Activated CD4-positive, CD25-positive, alpha-beta regulatory T cell treated with anti-CD3 and anti-CD28 coated beads, Interleukin-2, amount 50 U/mL, for 72 hours (primary cell): ENCODE measurements at places on chromosomes 7 and 10.

DNA sequence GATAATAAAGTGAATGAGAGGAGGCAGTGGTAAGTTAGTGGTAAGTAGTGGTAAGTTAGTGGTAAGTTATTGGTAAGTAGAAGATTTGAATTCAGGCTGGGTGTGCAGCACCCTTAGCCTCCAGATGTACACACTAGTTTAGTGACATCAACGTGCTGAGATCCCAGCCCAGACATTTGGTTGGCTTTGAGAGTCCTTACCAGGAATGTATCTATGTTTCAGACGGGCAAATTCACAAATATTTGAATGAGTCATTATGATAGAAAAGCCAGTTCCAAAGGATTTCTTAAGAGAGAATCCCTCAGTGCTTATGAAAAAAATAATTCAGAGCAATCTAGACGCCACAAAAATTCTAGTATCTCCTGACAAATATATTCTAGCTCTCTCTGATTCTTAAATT, 70.0 kb downstream of the ARL4A start:
- no peak for DNase-seq

GRCh38 chr10:2620827-2621521, 446.4 kb upstream of the PFKP start:
- no peak for DNase-seq

DNA sequence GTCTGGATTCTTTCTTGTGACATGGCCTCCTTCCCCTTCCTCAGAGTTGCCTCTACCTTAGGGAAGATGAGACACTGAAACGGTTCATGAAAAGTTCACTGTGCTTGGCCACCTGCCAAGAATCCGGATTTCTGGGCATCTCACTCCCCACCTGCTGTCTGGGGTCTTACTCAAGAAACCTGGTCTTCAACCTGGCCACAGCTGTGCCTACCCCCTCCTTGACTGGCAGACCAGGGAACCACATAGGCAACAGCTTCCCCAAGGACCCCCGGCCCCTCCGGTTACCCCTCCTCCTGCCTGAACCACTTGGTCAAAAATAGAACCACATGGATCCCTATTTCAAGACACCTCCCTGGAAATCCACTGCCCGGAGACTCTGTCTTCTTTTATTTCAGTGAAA, 58.7 kb upstream of the NANOS1 start:
- no peak for DNase-seq

- DNase-seq: no peak
These were observed 320.2 kb downstream of the ELMO1 start for GRCh38 chr7:37128327-37129034.

DNA sequence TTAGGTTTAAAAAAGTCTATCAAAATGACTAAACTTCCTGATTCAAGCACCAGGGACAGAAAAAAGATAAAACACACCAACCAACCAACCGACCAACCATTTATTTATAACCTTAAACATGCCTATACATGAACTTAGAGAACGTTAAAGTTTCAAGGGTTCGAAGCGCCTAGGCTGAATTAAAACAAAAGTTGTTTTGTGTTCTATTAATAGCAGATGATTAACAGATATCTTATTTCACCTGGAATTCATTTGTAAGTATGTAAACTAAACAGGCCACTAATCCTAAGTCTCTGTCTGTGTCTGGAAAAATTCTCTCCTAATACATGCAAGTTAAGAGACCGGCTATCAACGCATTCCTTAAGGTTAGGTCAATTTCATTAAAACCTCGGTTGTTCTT, 1.4 kb downstream of the BAIAP2L1 start:
- DNase-seq: no peak

DNA sequence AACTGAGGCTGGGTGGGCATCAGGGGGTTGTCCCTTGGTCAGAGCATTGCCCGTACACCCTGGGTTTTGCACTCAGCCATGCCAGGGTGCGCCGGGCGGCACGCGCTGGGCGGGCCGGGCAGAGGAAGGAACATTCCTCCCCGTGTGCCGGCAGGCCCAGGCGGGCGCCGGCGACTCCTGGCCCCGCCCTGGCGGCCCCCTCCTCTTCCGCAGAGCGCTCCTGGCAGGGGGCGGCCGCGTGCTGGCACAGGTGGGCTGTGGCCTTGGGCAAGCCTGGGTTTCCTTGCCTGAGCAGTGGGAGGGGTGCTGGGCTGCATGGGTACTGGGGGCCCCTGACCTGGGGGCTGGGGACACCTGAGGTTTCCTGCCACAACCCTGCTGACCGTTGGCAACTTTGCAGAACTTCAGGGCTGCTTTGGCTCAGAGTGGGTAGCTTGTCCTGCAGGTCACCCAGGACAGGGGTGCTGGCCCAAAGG, 3.9 kb downstream of the LFNG start:
- no peak for DNase-seq

DNA sequence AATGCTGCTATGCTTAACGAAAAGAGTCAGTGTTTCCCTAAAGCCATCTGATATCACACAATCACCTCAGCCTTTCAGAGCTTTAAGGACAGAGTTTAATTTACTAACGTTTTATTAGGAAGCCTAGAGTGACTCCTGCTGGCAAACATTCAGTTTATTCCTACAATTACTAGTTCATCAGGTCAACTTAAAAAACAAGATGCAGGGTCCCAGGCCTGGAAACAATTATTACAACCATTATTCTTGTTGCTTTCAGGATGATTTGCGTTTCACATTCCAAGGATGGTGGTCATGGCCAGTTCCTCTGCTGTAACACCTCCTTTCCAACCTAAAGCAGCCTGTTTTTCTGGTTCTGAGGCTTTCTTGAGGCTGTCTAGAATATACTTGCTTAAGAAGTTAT, 1.5 kb upstream of the FAM53B start:
- DNase-seq: no peak

- no peak for DNase-seq
These were observed 846.5 kb downstream of the TYW1 start for GRCh38 chr7:67843001-67843565.

DNA sequence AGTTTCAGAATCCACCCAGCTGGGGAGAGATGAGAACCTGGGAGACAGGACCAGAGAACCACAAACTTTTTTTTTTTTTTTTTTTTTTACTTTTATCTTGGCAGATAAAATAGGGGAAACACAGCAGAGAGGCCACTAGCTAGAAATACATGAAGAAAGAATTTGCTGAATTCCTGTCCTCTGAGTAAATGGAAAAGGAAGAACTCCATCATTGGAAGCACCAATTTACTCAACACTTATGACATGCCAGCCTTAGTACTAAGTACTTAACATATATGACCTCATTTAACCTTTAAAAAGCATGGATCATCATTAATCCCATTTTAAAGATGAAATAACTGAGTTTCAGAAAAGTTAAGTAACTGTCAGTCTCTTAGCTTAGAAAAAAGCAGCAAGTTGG, 343.0 kb upstream of the NPSR1 start:
- no peak for DNase-seq

- no peak for DNase-seq
These were observed 111.8 kb downstream of the JAZF1 start for GRCh38 chr7:28068811-28069216.

DNA sequence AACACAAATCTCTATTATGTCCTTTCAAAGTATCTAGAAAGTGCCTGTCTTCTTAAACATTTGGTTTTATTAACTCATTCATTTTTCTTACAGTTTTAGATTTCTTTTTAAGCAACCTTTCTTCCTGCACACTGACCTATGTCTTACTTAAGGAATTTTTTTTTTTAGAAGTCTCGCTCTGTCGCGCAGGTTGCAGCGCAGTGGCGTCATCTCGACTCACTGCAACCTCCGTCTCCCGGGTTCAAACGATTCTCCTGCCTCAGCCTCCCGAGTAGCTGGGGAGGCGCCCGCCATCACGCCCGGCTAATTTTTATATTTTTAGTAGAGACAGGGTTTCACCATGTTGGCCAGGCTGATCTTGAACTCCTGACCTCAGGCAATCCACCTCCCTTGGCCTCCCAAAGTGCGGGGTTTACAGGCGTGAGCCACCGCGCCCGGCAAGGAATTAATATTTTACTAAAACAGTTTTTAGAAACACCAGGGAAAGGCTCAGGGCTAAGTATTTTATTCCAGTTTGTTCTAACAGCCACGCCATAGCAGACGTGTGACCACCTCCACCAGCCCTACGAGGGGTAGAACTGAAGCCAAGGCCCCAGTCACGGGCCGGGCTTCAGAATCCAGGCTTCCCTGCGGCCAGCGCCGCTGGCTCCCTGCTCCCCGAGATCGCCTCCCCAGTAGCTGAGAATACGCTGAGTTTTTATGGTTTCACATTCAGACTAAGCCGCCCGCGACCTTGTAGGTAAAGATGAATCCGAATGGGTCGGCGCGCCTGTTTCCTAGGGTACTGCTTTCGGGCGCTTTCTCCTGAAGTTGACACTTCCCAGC, 941 bp upstream of the LUC7L2 start:
- peak; percentile 46 for DNase-seq

DNA sequence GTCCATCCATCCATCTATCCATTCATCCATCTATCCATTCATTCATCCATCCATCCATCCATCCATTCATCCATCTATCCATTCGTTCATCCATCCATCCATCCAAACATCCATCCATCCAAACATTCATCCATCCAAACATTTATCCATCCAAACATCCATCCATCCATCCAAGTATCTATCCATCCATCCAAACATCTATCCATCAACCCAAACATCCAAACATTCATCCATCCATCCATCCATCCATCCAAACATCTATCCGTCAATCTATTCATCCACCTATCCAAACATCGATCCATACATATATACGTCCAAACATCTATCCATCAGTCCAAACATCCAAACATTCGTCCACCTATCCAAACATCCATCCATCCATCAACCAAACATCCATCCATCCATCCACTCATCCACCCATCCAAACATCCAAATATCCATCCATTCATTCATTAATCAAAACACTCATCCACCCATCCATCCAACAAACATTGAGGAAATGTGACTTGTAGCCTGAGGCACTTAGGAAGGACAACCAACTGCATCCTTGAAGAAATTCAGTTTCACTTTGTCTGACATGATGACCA, 28.8 kb upstream of the MYH16 start:
- DNase-seq: no peak

GRCh38 chr7:116524609-116525297, at the start of gene CAV1:
TSS of gene CAV1 (plus strand) at chr7:116525036. CDS start at chr7:116525063, 27 bp downstream.
- DNase-seq: peak; percentile 29

DNA sequence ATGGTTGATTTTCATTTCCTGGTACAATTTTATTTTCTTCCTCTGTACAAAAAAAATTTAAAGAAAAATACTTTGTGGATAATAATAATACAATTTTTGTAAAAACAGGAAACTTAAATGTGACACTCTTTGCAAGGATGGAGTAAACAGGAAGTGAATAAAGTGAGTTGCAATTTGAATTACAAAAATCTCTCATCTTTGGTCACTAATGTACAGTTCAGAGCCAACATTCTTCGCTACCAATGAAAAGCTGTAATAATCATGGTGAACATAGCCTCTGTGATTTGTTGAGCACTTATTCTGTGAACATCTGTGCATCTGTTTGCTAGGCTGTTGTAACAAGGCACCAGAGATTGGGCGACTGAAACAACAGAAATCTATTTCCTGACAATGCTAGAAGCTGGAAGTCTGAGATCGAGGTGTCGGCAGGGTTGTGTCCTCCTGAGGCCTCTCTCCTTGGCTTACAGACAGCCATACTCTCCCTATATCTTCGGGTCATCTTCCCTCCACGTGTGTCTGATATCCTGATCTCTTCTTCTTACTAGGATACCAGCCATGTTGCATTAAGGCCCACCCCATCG, 295.3 kb upstream of the KLF6 start:
- no peak for DNase-seq

- no peak for DNase-seq
These were observed 5.5 kb downstream of the GTPBP10 start for GRCh38 chr7:90351987-90352386.

DNA sequence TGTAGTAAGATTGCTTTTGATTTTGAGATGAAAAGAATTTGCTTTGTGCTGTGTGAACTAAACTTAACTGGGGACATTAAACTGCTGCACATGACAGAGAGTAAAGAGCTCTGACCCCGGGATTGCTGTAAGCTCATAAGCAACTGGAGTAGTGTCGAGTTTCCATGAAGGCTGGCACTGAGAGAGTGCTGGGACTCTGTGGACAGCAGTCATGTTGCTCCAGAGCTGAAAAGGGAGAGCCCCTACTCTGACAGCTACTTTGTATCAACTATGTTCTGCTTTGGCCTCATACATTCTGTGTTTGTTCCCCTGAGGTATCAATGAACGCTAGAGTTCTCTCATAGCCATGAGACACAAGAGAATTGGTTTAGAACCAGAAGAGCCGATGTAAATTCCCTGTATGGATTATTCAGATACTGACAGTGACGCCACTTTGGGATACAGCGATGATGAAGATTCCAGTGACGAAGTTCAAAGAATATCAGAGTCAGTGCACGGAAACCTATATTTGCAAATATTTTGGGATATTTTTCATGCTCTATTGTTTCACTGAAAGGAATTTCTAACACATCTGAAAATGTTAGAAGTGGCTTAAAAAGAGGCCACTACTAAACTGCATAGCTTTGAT, 185.9 kb upstream of the DKK1 start:
- DNase-seq: no peak

- DNase-seq: peak; percentile 64
These were observed 82.7 kb downstream of the NOC3L start for GRCh38 chr10:94279835-94280709.

GRCh38 chr7:137593115-137593711, 249.7 kb upstream of the PTN start:
- DNase-seq: no peak

DNA sequence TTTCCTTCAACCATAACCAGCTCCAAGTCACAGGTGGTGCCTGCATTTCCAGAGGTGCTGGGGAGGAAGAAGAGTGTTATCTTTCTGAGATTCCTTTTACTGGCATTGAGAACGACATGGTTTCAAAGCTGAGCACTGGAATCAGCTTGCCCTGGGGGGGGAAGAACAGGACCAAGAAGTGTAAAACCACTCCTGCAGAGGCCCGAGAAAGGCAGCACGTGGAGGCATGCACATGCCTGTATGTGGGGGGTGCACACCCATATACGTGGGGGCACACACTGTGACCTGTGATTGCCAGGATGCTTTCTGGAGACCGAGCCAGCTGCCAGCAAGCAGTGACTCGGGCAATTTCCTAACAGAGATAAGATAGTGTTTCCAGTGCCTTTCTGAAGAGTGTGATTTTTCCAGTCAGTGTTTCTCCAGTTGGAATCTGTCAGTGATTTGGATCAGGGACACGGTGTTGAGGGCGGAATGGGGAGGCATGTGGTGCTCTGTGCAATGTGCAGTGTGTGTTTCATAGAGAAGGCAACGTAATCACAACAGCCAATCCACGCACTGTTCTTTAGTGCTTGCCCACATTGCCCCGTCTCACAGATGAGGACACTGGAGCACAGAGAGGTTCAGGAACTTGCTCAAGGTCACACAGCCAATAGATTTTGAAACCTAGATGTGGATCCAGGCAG, 4.2 kb downstream of the LRRC27 start:
- DNase-seq: no peak
